Stimulated activated CD4-positive, alpha-beta T cell treated with anti-CD3 and anti-CD28 coated beads, Interleukin-4, amount 100 ng/mL, for 24 hours (primary cell): ENCODE measurements at places on chromosomes 4 and X.

GRCh38 chr4:28014469-28014868 lies 1153.8 kb downstream of the STIM2 start:
- no peak for DNase-seq

GRCh38 chrX:95539041-95539440 lies 1145.6 kb upstream of the DIAPH2 start:
- no peak for DNase-seq

DNA sequence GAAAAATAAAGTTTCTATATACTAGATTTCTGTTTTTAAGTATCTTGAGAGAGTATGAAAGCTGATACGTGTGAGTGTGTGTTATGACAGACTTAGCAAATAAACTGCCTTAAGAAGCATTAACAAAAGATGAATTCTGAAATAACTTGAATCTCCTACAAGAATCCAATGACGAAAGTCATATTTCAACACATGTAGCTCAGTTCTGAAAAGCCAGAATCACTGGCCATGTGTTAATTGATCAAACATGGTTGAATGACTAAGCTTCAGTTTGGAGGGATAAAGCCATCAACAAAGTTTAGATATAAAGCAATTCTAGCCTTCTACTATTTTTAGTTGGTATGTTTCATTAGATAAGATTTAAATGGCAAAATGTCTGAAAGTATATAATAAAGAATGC lies 88.5 kb upstream of the ETNPPL start:
- no peak for DNase-seq

- DNase-seq: no peak
Observed at GRCh38 chrX:134365904-134366303, 94.1 kb upstream of the HPRT1 start.

GRCh38 chr4:153570228-153570973 lies 104.2 kb downstream of the TMEM131L start:
- no peak for DNase-seq

DNA sequence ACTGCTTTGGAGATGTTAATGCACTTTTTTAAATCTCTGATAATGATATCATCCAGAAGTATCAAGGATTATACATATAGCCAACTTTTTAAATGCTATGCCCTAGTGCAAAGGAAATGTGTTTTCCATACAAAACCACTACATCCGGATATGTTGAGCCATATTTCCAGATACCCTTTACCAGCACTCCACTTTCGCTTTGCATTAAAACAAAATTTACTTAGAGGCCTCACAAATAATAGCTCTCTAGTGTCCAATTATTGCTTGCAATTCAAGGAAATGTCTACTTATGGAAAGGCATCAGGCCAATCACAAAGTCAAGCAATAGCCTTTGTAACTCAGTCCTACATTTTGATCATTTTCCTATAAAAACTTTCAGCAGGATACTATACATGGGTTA lies 1072.8 kb upstream of the INTU start:
- no peak for DNase-seq

DNA sequence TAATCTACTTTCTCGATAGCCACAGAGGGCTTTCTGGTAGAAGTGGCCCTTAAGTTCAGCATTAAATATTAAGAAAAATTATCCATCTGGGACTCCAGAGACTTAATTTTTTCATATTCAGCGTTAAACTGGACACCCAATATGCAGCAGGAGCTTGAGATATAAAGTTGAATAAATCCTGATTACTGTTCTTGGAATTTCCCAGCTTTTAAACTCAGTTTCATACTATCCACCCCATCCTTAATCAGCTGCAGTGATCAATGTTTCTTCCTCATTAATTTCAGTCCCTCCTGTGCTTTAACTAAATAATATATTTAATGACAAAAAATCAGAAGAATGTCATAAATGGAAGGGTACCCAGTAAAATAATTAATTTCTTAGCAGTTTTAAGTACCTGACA lies 3.6 kb upstream of the FBXL5 start:
- no peak for DNase-seq

DNA sequence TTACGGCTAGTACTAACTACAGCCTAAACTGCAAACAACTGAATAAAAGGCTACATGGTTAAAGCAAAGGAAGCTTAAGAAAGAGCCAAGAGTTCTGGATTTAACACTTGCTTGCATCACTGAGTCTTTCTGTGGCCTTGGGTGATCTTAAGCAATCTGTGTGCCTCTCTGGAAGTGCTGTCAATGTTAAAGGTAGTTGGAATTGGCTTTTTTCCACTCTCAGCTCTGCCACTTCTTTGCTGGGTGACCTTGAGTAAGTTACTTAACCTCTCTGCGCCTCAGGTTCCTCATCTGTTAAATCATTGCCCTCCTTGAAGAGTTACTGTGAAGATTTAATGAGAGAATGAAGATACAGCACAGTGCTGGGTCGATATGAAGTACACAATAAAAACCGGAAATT lies 15.7 kb downstream of the SLC2A9 start:
- no peak for DNase-seq

GRCh38 chr4:173270312-173271027 lies 63.7 kb downstream of the HMGB2 start:
- DNase-seq: no peak

DNA sequence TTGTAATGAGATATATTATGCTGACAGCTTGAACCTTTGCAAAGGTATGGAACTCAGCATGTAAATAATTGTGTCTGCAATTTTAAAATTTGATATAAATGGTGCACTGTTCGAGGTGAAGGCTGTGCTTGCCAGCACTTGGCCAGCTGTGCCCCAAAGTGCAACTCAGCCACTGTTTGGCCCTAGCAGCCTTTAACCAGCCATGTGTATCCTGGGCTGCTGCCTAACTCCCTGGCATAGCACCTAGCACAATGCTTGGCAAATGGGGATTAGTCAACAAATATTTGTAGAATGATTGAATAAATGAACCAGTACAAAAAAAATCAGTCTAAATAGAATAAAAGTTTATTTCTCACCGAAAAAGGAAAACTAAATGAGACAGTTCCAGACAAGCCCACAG lies 83.8 kb upstream of the ZIC3 start:
- no peak for DNase-seq

DNA sequence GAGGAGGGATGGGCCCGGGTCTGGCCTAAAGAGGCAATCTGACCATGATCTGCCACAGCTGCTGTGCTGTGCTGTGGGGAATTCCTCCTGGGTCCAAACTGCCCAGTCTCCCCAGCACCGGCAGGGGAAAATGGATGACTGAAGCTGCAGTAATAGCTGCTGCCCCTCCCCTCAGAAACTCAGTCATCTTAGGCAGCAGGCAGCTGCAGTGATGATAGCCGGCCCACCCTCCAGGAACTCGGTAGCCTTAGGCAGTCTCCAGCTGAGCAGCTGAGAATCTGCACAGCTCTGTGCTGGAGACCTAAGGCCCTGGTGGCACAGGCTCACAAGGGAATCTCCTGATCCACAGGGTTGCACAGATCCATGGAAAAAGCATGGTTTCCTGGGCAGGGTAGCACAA lies 113.4 kb upstream of the USP38 start:
- DNase-seq: no peak

- peak; percentile 66 for DNase-seq
Observed at GRCh38 chr4:106315476-106315967, 487 bp downstream of the TBCK start.

GRCh38 chrX:120310861-120311726 lies at the start of gene TMEM255A:
Gene TMEM255A, minus strand, starts transcription at chrX:120311461. Its CDS starts 152 bp downstream, at chrX:120311309.
- DNase-seq: no peak

DNA sequence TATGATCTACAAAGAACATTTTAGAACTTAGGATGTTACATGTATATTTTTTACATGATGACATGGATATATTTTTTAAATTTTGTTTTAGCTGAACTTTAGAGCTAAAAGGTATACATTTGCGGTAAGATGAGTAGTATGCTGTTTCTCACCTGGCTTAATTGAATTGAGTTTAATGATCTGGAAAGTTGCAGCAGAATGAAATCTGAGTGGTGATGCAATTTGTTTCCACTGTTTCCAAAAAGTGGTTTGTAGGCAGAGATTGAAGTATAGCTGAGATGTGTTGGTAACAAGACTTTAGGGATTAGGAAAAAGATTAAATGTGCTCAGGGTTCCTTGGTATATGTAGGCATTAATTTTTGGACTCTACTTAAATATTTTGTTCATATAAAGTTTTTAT lies 68.1 kb downstream of the HPF1 start:
- DNase-seq: no peak

- peak; percentile 59 for DNase-seq
Observed at GRCh38 chr4:145937971-145938611, 532 bp downstream of the ZNF827 start.

DNA sequence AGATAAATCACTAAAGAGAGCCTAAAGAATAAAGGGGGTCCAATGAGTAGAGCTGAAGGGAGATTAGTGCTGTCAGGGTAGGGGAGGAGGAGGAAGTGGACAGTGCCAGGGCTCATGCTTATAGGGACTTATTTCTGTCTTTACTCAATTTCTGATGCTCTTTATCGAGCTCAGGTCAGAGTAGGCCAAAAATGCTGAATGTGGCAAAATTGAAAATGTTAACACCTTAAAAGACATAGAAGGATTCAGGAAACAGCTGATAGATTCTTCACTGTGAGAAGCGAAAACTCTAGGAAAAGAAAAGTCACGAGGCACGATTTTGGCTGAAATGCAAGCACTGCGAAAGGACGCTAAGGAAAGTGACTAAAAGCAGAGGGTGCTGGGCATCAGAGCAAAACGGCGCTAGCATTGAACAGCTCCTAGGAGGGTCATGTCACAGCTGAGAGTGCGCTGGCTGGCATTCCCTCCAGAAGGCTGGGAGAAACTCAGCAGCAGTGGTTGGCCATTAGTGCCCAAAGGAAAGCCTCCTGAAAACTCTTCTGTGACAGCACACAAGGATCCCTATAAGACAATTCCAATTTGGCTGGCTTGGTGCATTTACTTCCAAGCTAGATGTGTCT lies 150.9 kb downstream of the HS6ST2 start:
- DNase-seq: no peak

DNA sequence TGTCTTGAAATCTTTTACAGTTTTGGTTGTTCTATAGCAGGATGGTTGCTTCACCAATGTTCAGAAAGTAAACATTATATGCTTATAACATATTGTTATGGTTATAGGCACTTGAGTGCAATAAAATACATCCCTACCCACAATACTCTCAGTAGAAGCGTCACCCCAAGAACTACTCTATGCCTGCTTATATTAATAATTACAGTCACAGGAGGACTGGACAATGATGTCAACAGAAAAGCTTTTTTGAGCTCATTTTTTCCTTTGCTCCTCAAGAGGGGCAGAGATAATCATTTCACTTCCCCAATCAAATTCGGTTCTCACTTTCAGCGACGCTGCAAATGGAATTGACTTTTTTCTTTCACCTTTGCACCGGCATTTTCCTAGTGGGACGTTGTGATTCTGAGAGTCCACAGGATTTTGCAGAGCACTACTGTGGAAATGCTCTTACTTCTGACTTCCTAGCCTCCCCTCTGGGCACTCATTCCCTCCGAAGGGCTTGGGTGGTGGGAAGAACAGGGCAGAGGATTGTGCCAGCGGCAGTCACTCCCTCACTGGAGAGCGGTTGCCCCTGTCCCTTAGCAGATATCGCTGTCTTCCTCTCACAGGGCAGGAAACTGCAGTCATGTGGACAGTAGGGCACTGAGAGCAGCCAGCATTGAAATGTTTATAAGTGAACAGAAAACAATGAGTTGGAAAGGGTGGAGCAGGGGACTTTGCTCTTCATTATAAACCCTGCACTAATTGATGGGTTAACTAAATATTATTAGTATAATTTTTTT lies 24.9 kb upstream of the SGMS2 start:
- no peak for DNase-seq

GRCh38 chr4:24680746-24681448 lies 96.5 kb upstream of the DHX15 start:
- DNase-seq: no peak

DNA sequence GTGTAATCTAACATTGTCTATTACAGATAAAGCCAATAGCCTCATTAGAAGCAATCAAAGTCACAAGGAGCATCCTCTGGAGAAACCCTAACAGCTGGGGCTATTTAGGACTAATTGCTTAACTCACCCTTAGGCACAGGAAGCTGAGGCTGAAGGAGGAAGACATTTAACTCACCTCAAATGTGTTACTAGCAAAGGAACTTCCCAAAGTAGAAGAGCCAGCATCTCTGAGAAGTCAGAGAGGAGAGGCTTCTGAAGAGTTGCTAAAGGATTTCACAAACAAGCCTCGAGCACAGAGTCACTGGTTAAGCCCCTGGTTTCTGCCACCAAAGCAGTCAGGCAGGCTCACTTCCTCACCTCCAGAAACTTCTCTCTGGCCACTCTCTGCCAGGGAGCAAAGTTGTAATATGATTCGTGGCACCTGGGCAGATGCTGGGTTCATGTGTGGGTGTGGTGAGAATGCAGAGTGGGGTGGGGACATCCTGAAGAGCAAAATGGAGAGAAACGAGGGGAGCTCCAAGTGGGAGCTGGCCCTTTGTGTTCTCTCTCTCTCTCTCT lies 201.3 kb downstream of the HS6ST2 start:
- DNase-seq: no peak

GRCh38 chrX:97021680-97022079 lies 138.0 kb downstream of the RPA4 start:
- DNase-seq: no peak

GRCh38 chr4:145530189-145530588 lies 48.5 kb downstream of the SMAD1 start:
- no peak for DNase-seq

- no peak for DNase-seq
Observed at GRCh38 chrX:122187069-122187713, 996.9 kb upstream of the GRIA3 start.

GRCh38 chr4:168736860-168737805 lies 240.3 kb downstream of the PALLD start:
- DNase-seq: no peak

DNA sequence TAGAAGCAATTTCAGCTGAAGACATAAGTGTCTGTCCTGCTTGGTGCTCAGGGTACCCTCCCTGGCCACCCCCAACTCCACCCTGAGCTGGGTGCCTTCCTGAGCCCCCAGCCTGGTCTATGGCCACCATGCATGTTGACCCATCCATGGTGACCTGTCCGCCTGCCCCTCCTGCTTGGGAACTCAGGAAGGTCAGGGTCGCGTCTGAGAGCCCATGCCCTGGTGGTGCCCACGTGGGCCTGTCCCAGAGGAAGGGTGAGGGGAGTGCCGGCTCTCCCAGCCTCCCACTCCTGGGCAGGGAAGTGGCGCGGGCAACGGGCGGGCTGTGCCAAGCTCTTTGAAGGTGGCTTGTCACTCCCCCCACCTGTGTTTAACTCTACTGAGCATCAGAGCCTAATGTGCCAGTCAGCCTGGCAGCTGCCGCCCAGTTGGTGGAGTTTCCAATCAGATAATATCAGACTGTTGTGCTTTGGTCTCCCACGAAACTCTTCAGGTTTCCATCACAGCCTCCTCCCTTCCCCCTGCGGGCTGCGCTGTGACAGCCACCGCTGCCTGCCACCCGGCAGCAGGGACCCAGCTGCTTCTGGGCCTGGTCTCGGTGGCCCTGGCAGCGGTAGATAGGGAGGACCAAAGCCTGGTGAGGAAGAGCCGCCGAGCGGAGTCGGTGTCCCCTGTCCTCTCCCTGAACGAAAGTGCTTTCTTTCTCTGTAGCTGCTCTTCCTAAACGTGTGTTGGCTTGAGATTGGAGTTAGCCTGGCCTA lies 4.8 kb downstream of the SH3BP2 start:
- DNase-seq: peak; percentile 64

GRCh38 chr4:26509681-26510333 lies 19.5 kb upstream of the CCKAR start:
- no peak for DNase-seq

- no peak for DNase-seq
Observed at GRCh38 chr4:170736710-170737109, 647.0 kb upstream of the AADAT start.
